Glomerular endothelial cell (primary cell): ENCODE measurements at places on chromosomes 7 and 10. TPM values are rescaled to one million over a fixed set of nuclear protein-coding genes. Genes with fewer than 3 reads are reported as not detected.

GRCh38 chr7:112997831-112998230, 88.8 kb downstream of the GPR85 start:
- no peak for DNase-seq

- no peak for DNase-seq
Observed at GRCh38 chr10:51384971-51385370, 310.7 kb downstream of the PRKG1 start.

DNA sequence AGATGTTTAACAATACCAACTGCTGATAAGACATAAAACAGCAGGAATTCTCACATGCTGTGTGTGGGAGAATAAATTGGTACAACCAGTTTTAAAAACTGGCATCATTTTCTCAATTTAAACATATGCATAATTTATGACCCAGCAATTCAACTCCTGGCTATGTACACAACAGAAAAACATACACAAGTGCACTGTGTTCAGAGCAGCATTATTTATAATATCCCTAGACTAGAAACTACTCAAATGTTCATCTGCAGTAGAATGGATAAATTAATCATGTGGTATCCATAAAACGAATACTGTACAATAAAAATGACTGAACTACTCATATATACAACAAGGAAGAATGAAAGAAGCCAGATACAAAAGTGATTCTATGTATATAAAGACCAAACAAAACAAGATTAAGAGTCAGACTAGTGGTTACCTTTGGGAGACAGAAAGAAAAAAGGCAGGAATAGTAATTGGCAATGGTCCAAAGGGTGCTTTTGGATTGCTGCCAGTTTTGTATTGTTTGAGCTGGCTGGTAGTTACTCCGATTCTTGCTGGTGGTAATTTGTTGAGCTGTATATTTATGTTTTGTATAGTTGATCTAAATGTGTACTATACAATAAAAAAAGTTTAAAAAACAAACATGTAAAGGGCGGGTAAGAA, 306.0 kb downstream of the TFEC start:
- peak; percentile 50 for DNase-seq

DNA sequence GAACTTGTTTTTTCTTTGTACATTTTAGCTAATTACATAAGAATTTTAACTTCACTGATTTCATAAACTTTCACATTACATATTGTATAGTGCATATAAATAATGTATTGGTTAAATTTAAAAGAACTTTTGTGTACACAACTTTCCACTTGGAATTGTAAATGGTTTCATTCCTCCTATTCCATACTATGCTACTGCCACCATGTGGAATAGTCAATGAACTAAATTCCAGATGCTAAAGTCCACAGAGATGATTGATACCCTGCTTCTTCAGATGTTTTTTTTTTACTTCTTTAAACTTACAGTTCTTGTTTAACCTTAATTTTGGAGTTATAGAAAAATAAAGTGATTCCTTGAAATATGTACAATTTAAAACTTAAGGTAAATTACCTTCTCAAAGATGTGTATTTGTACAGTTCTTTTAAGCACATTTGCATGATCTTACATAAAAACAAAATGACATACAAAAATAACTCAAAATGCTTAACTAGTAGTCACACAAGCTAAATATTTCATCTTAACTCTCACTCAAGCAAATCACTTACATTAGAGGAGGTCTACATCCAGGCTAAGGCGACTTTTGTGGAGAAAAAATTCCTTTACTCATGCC, 247.6 kb upstream of the HGF start:
- DNase-seq, result no peak

DNA sequence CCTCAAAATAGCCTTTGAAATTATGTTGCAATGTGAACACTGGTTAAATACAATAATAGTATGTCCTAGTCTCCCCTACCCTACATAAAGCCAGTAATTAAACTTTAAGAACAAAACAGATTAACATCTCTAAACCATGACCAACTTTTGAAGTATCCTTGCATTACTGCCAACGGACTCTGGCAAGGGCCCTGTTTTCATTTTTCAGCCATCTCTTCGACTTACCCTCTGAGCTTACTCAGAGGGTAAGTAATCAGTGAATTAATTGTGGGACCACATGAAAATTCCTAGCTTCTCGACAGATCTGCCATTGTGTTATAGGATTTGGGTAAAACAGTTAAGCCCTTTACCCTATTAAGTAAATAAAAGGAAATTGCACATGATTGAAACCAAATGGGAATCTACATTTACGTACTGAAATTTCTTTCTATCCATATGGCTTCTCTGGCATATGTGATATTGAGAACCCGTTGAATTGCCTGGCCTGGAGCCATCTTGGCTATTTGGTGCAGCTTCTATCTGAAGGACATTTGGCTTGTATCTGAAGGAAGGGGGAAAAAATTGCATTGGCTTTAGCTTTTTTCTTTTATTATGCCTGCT, 39.6 kb downstream of the DYNC1I1 start:
- DNase-seq, result no peak

The RBP3 gene
- not detected in 2 replicates for total RNA-seq

DNA sequence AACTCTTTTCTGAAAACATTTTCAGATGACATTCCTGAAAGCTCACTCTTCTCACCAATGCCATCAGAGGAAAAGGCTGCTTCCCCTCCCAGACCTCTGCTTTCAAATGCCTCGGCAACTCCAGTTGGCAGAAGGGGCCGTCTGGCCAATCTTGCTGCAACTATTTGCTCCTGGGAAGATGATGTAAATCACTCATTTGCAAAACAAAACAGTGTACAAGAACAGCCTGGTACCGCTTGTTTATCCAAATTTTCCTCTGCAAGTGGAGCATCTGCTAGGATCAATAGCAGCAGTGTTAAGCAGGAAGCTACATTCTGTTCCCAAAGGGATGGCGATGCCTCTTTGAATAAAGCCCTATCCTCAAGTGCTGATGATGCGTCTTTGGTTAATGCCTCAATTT, 16.5 kb downstream of the ANLN start:
- no peak for DNase-seq

The IDI2 gene
- total RNA-seq, result not detected in 2 replicates

DNA sequence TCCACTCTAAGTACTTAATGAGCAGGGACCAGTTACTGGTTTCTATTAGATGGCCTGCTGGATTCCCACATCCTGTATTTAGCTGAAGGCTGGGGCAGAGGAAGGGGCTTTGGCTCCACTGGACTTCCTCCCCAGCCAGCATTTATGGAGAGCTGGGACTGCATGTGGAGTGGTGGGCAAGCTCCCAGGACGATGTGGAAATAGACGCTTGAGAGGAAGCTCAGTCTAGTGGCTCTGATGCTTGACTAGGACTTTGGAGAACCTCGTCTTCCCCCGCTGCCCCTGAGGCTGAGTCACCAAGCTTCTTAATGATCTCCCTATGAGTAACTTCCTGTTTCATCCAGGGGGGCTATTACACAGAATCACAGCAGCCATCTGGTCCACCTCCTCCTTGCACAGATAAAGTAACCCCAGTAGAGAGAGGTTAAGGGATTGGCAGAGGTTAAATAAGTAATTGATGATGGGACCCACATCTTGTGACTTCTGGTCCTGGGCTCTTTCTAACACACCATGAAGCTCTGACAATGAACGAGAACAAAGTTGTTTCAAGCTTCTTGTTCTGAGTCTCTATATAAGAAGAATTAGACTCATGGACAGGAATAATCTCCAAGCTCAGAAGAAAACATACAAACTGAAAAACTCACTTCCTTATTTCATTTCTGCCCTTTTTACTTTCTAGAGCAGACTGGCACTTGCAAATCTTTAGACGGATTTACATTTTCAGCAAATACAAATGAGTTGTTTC, 126.2 kb downstream of the PRPF18 start:
- DNase-seq, result peak; percentile 85

The KIAA1549 gene
- 7.8 and 8.7 TPM in 2 replicates for total RNA-seq

The EGR2 gene
- 0.06 TPM in 1 of 2 replicates, not detected in the other for total RNA-seq

- DNase-seq, result no peak
Observed at GRCh38 chr10:71873582-71874211, 22.6 kb upstream of the PSAP start.

The VAX1 gene
- not detected in 2 replicates for total RNA-seq

DNA sequence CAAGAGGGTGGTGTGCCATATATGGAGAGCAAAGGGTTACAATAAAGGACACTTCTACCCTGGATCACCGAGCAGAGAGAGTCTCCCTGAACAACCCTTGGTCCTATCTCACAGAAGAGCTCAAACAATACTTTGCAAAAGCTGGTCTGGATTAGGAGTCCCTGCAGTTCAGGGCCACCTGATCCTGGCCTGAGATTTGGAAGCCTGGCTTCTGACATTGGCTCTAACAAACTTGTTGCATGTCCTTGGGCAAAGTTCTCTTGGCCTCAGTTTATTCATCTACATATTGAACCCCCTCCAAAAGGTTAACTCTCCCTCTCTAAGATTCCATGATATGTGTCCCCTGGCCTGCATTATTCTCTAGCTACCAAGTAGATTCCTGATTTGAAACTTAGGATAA, 1.7 kb downstream of the RBP4 start:
- no peak for DNase-seq

- no peak for DNase-seq
Observed at GRCh38 chr10:33240931-33241330, 93.5 kb downstream of the NRP1 start.

DNA sequence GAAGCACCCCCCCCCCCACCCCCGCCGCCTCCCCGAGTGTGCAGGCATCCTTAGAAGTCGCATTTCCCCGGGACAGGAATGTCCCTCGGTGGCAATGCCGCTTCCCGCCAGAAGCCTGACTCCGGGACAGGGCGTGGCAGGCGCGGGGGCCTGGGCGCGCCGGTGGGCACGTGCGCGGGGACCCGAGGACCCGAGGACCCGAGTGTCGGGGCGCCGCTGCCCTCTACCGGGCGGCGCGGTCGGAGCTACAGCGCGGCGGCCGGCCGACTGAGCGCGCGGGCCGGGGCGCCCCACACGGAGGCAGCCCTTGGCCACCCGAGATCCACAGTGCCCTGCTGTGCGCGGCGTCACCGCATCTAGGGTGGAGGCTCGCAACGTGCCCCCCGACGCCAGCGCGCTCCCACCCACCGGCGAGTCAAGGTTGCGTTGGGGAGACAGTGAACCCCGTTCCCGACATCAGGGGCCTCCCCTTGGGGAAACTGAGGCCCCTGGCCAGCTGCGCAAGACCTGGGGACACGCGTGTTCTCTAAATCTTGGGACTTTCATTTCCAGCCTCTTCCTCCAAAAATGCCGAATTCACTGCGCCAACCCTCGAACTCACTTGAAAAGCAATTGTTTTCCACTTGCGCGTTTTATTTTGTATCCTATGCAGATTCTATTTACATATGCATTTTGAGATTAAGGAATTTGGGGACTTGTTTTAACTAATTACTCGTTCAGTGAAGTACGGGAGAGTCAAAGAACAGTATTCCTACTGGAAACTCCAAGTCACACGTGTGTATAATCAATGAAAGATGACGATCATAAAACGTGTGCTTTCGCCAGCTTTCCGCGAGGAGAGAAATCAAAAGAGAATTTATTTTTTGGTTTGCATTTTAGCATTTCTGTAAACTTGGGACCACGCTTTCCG, 3.1 kb upstream of the CUX1 start:
- no peak for DNase-seq

DNA sequence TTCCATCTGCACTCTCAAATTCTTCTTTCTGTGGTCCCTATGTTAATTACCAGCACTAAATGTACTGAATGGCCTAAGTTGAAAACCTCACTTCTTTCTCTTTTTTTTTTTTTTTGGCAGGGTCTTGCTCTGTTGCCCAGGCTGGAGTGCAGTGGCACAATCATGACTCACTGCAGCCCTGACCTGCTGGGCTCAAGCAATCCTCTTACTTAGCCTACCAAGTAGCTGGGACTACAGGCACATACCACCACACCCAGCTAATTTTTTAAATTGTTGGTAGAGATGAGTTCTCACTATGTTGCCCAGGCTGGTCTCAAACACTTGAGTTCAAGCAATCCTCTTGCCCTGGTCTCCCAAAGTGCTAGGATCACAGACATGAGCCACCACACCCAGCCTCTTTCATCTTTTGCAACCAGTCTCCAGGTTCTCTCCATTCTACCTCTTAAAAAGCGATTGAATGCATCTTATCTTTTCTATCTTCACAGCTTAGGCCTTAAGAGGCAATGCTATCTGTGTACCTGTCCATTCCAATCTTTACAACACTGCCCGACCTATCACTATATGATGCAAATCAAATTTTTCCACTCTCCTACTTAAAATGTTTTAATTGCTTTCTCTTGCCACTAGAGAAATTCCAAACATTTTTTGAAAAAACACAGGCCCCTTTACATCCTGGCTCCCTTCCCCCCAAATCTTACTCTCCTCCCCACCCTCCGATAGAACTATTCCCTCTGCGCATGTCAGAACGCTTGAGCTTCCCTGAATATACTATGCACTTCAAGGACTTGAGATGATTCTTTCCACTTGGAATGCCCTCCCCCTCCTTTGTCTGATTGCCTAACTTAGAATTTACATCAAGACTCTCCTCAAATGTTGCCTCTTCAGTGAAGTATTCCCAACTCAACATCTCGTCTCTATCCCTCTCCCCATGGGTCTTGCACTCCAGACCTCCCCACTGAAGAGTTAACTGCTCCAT, 6.0 kb downstream of the ICA1 start:
- DNase-seq, result no peak

The PLCE1 gene
- 0.19 and 0.29 TPM in 2 replicates for total RNA-seq

- no peak for DNase-seq
Observed at GRCh38 chr10:75399461-75400162, 2.0 kb downstream of the ZNF503 start.

The PRKRIP1 gene
- 13.8 and 28.1 TPM in 2 replicates for total RNA-seq

The PCLO gene
- total RNA-seq, result 0.68 and 1.4 TPM in 2 replicates

GRCh38 chr7:85730012-85730411, 543.2 kb upstream of the SEMA3D start:
- DNase-seq, result no peak

DNA sequence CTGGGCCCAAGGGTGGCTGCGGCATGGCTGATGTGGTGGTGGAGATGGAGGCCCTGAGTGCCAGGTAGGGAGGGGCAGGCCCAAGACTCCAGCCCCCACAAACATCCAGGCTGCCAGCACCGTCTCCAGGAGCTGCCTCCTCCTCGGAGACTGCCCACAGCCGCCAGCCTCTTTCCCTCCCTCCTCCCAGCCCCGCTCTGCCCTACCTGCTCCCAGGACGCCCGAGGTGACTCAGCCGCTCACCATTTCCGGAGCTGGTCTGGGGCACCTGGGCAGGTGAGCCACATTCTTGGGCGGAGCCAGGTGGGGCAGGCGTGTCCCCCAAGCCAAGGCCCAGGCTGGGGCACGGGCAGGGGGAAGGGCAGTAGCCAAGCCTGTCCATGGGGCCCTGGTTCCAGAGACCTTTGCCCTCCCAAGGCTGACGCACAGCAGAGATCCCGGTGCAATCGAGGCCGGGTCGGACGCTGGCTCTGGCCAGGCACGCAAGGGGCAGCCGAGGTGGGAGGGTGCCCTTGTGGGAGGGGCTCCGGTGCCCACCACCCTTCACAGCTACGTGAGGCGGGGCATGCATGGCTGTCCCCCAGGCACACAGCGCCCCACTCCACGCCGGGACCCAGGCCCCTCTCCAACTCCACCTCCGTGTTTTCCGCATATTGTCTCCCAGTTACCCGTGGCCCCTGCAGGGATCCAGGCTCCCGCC, 8.8 kb downstream of the ADAP1 start:
- DNase-seq, result no peak

The ZP3 gene
- 1.1 and 4.0 TPM in 2 replicates for total RNA-seq

The NEUROG3 gene
- total RNA-seq, result not detected in 2 replicates

DNA sequence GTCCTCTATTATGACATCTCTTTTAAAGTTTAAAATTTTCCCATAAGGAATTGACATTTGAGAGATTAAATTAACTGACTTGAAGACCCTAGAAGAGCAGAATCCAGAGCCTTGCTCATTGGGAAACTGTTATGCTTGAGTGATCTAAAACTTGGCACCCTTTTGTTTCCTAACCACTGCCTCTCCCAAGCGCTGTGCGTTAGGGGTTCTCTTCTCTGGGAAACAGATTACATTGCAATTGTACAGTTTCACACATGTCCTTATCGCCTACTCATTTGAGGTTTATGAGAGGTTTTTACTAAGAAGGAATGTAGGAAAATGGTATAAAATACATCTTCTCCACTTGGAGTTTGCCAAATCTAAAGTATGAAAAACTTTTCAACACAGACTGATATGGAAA, 126.8 kb upstream of the AMPH start:
- DNase-seq, result no peak
